CD4-positive, alpha-beta T cell treated with Interleukin-12 subunit alpha and Interleukin-12 subunit beta, for 1 hour (primary cell): ENCODE measurements at places on chromosomes 4 and X.
A peak's percentile ranks its signal among the peaks of the same experiment; 100 is the strongest.

- DNase-seq, result no peak
Observed at GRCh38 chr4:2044542-2045517, 14.3 kb upstream of the NAT8L start.

- DNase-seq, result no peak
Observed at GRCh38 chr4:74997948-74998729, 65.2 kb downstream of the PARM1 start.

- no peak for DNase-seq
Observed at GRCh38 chrX:116272322-116272721, 101.8 kb downstream of the AGTR2 start.

DNA sequence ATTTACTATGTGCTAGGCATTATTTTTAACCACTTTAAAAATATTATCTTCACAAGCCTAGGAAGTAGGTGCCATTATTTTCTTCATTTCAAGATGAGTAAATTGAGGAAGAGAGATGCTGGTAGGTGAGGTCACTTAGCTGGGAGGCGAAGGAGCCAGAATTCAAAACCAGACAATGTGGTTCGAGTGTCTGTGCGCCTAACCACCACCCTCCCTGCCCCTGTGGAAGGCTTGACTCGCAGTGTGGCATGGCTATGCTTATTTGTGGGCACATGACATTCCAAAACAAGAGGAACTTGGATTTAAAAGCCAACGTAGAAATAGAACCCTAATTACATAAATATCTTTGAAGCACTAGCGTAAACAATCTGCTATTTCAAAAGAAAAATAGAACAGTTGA, 226.6 kb upstream of the PITX2 start:
- DNase-seq, result no peak

DNA sequence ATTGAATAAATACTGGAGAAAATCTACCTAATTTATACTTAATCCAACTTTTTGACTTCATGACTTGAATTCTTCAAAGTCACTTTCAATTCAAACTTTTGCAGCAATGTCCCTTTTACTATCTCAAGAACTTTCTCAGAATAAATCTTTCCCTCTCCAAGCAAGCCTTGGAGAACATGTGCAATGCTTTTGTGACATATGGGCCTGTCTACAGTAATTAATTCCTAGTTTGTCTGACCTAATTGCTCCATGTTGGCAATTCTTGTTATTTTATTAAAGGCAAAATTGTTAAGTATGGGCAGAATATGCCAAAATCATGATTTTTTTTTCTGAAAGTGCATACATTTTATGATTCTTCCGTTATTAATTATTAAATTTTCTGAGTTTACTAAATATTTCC, 1115.3 kb downstream of the PDHA2 start:
- DNase-seq, result no peak

- DNase-seq, result no peak
Observed at GRCh38 chr4:15653420-15653819, 1.7 kb downstream of the FBXL5 start.

GRCh38 chrX:133598601-133599335, 183.5 kb upstream of the GPC4 start:
- DNase-seq, result no peak

DNA sequence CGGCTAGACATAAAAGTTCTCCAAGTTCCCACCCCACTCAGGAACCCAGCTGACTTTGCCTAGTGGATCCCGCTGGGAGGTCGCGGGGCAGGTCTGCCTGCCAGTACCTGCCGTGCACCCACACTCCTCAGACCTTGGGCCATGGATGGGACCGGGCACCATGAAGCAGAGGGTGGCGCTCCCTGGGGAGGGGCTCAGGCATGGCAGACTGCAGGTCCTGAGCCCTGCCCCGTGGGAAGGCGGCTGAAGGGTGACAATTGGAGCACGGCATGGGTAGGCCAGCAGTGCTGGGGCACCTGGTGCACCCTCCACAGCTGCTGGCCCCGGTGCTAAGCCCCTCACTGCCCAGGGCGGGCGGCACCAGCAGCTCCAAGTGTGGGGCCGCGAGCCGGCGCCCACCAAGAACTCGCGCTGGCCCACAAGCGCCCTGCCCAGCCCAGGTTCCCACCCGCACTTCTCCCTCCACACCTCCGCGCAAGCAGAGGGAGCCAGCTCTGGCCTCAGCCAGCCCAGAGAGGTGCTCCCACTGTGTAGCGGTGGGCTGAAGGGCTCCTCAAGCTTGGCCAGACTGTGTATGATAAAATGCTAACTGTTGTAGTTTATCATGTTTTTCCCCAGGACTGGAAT, 63.1 kb downstream of the UGT2A2 start:
- DNase-seq, result no peak

DNA sequence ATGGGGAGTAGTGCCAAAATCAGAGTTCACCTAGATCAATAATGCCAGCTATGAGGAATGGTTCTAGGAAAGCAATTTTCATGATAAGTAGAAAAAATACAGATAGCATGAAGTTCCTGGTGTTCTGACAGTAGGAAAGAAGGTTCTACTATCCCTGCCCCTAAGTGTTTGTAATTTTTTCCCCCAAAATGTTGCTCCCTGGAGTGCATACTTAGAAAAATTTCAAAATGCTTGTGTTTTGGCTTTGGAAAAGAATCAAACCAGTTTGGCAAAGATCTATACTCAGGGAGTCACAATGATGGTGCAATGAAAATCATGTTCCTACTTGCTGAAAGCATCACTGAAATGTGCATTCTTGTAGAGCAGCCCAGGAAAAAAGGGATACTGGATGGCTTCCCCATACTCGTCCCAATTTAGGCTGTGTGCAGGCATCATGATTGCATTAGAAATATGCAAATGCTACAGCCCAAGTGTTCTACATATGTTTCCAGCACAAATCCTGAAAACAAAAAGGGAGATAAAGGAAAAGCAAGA, 74.7 kb downstream of the LPAR4 start:
- no peak for DNase-seq

DNA sequence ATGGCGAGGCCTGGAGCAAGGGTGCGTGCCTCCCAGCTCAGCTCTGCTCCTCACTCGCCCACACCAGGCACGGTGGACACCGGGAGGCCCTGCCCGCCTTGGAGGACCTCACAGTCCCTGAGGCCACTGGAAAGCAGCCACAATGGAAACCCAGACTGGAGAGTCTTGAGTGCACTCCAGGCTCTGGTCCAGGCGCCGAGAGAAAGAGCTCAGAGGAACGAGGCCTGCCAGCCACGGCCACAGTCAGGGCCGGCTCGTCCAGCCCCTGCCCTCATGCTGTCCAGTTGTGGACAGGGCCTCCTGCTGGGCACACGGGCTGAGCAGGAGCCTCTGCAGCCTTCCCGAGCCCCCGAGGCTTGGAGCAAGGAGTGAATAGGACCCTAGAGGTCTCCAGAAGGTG, 53.3 kb upstream of the GRPEL1 start:
- DNase-seq, result no peak

DNA sequence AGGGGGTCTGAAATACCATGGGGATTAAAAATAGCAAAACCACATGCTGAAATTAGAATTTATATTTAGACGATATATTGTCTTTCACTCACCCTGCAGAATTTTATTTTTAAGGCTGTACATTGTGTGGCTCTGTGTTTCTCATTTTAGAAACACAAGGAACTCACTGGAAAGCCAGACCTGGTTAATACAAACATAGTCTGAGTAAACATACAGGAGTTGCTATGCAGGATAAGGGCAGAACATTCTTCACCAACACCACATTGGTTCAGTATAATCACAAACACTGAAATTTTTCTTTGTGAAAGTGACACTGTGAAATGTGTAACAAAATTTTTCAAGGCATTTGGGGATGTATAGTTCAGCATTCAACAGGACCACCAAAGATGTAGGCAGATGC, 115.5 kb downstream of the ARX start:
- DNase-seq, result no peak

- DNase-seq, result peak; percentile 2
Observed at GRCh38 chrX:17744896-17745523, 7.7 kb downstream of the SCML1 start.

- no peak for DNase-seq
Observed at GRCh38 chrX:45768666-45769236, 568.1 kb upstream of the DIPK2B start.

- peak; percentile 59 for DNase-seq
Observed at GRCh38 chr4:52588771-52589591, 70.1 kb downstream of the USP46 start.

GRCh38 chr4:151304755-151305154, 20.6 kb downstream of the SH3D19 start:
- no peak for DNase-seq

- no peak for DNase-seq
Observed at GRCh38 chr4:25575611-25576010, 80.0 kb upstream of the SLC34A2 start.

GRCh38 chr4:81565142-81565870, 93.6 kb upstream of the RASGEF1B start:
- no peak for DNase-seq

DNA sequence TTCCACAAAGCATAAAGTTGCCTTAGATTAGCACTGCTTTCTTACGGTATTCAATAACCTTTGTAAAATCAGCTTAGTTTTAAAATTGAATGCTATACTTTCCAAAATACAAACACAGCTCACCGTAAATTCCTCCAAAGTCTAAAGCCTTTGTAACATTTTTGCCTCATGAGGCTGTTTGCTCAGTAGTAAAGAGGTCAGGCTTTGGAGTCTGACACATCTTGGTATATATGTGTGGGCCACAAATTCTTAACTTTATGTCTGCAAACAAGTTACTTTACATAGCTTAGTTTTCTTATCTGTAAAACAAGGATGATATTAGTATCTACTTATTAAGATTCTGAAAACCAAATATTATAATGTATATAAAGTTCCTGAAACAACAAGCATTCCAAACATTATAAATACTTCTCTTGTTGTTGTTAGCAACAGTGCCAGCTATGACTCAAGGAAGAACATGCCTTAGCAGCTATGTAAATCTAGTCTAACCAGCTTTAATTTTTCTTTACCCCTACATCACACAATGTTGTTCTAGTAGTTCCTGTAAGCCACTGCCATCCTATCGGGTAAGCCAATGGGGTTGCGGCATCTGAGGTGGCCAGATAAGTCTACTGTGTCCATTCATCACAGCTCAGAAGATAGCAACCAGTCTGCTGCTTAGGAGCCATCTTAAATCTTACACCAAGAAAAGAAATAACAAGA, 709.0 kb downstream of the KLHL13 start:
- no peak for DNase-seq

GRCh38 chr4:52425751-52426326, 233.3 kb downstream of the USP46 start:
- no peak for DNase-seq

GRCh38 chr4:145177906-145178538, 2.4 kb downstream of the OTUD4 start:
- DNase-seq, result peak; percentile 21

DNA sequence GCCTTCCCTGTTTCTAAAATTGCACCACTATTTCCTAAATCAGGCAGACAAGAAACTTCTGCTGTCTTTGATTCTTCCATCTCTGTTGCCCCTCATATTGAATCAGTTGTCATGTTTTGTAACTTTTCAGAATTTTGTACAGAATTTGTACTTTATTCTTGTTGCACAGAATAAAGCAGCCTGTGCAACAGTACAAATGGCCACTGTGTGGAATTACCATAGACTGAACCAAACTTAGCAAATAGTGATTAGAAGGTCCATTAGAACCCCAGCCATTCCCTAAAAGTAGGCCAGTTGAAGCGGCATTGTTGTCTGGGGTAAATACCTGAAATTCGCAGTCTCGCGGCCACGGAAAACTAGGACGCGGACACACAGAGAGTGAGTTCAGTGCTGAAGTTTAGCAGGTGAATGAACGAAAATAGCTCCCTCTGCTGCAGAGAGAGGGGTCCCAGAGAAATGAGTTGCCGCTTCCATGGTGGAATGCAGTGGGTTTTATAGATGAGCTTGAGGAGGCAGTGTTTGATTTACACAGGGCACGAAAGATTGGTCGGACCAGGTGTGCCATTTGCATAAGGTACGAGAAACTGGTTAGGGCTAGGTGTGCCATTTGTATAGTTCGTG, 71.8 kb downstream of the C4orf33 start:
- DNase-seq, result no peak
